ENCODE measurements at places on chromosomes 4 and X.
A peak's percentile ranks its signal among the peaks of the same experiment; 100 is the strongest.

- DNase-seq = peak; percentile 50
Observed at GRCh38 chr4:10117359-10118047, 904 bp upstream of the WDR1 start.

- no peak for DNase-seq
Observed at GRCh38 chr4:188660796-188661195, 521.6 kb downstream of the TRIML1 start.

- DNase-seq = no peak
Observed at GRCh38 chr4:148964456-148964855, 522.2 kb upstream of the NR3C2 start.

- no peak for DNase-seq
Observed at GRCh38 chr4:163988865-163989264, 494.4 kb downstream of the TMA16 start.

GRCh38 chr4:128653527-128654444, 155.7 kb upstream of the JADE1 start:
- peak; percentile 87 for DNase-seq

DNA sequence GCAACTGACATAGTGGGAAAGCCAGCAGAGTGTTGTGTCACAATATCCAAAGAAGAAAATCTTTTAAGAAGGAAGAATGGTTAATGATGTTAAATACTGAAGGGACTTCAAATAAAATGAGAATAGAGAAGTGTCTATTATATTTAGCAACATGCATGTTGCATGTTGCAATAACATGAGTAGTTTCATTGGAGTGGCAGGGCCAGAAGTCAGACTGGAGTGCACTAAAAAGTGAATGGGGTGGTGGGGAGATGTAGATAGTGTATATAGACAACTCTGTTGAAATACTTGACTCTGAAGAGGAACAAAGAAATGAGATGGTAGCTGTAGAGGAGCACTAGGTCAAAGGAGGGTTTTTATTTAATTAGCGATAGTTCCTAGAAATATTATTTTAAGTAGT, 9.5 kb upstream of the AMMECR1 start:
- DNase-seq = no peak

GRCh38 chrX:129572422-129572821, 32.4 kb downstream of the OCRL start:
- no peak for DNase-seq

DNA sequence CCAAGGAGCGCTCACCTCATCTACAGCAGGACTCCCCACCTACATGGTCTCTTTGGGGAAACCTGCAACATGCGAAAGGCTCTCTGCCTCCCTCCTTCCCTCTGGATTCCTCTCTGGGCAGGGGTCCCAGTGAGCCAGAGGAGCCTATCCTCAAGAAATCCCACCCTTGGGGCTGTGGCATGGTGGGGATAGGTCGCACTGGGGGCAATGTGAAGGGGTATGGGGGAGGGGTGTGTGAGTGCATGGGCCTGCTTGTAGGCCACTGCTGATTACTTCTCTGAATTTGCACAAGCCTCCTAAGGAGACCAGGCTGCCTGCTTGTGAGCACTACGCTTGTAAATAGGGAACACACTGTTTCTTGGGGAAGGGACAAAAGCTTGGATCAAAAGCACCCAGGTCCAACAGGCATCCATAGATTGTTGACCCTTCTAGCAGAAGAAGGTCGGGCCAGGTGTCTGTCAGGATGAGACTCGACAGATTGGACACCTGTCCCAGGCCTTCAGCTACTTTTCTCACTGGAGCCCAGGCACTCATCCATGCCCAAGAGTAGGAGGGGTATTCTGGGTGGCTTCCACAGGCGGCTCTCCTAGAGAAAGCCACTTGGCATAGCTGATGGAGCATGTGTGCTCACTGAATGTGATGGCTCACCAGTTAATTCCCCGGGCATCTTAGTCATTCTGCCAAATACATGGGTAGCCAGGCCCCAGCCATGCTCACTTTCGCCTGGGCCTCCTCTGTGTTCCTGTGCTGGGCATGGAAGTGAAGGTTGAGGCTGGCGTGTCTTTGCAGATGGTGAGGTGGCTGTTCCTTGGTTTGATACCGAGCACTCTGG, 75.0 kb downstream of the NBDY start:
- DNase-seq = no peak

- no peak for DNase-seq
Observed at GRCh38 chr4:77073981-77074380, 1.8 kb downstream of the CCNI start.

DNA sequence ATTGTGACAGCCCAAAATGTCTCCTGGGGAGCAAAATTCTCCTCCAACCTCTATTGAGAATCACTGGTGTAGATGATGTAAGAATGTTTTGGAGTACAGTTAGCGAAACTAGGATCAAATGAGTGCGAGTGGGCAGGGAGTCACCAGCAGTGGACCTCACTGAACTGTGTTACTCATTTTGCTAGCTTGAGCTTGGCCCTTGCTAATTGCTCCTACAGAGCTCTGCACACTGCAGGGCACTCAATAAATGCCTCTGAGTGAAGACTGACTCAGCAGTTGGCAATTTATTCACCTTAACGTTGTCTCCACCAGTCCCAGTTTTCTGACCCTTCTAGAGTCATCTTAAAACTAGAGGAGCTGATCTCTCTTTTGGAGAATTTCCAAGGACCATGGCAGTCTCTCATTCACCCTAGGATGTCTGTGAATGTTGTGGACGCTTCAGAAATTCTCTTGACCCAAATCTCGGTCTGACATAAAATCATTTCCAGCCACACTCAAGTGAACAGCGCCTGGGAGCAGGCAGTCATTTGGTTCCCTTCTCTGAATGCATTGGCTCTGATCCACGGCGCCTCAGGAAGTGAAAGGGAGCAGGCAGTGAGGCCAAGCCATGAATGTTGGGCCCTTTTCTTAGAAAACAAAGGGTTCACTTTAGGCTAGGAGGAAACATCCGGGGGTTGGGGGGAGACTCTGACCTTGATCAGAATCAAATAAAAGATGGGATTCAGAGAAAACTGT, 148.1 kb downstream of the NWD2 start:
- DNase-seq = peak; percentile 20

DNA sequence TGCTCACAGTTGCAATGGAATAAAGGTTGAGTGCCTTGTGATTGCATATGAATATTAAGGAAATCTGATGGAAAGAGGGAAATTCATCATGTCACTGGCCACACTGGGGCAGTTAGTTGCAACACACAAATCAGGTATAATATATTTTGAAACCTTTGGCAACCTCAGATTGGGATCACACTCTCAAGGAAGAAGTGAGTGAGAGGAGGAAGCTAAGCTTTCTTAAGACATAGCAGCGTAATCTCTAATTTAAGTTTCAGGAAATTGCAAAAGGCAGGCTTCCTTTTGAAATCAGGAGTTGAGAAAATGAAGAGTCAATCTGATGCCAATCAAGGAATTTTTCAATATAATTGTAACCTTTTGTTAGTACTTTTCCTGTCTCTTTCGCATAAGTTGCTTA, 12.3 kb upstream of the CLTRN start:
- peak; percentile 22 for DNase-seq

DNA sequence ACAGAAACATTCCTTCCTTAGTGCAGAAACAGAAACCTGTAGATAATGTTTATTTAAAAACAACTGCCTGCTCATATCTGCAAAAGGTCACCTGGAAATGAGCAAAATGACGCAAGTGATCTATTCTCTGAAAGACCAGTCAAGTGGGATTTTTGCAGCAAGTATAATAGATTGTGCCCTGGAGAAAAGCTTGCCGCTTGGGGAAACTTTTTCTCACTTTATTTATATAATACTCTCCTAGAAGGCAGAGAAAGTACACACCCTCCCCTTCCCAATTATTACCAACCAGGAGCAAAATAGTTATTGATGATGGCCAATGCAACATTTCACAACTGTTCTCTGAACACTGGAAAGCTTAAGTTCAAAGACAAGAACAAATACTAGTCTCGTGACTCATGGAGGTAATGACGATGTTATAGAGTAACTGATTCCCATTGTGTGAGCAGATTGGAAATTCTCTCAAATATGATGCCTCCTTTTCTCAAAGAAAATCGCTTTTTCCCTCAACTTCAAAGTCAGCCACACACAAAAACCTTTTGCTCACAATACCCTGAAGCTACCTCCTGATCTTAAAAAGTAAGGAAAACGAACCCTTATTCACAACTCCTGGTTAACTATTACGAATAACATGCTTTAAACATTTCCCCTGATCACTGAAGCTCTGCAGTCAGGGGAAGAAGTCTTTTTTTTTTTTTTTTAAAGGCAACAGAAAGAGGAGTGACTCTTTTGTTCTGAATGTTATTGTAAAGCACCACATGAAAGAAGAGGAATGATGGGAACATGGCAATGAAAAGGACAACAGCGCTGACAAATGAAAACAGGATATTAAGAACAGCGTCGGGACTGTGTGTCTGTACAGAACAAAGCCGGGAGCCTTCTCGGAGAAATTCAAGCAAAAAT, 41.0 kb downstream of the MID1 start:
- DNase-seq = peak; percentile 81

GRCh38 chr4:122313006-122313646, 65.7 kb upstream of the ADAD1 start:
- DNase-seq = no peak

GRCh38 chrX:133892337-133892736, 93.1 kb downstream of the GPC3 start:
- no peak for DNase-seq

- peak; percentile 86 for DNase-seq
Observed at GRCh38 chr4:126268106-126268505, 953.4 kb downstream of the FAT4 start.

DNA sequence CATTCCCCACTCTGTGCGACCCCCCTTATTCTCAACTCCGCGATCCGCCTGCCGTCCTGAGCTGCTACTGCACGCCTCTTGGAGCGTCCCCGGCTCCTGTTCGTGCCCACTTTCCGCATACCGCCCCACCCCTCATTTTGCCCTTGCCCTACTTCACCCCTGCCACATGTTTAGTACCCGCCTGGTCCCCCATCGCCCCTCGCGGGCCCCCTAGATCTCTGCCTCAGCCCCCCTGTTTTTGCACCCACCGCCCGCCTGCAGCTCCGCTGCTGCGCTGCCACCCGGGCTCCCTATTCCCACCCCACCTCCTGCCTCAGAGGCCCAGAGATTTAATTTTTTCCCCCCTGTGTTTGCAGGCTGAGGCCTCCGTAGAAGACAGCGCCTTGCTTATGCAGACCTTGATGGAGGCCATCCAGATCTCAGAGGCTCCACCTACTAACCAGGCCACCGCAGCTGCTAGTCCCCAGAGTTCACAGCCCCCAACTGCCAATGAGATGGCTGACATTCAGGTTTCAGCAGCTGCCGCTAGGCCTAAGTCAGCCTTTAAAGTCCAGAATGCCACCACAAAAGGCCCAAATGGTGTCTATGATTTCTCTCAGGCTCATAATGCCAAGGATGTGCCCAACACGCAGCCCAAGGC, 1.4 kb downstream of the MAGED1 start:
- peak; percentile 29 for DNase-seq
